ENCODE measurements at places on chromosomes 7 and 10.
A peak's percentile ranks its signal among the peaks of the same experiment; 100 is the strongest.

- no peak for DNase-seq
Measured at GRCh38 chr7:155404976-155405375, 53.0 kb upstream of the EN2 start.

DNA sequence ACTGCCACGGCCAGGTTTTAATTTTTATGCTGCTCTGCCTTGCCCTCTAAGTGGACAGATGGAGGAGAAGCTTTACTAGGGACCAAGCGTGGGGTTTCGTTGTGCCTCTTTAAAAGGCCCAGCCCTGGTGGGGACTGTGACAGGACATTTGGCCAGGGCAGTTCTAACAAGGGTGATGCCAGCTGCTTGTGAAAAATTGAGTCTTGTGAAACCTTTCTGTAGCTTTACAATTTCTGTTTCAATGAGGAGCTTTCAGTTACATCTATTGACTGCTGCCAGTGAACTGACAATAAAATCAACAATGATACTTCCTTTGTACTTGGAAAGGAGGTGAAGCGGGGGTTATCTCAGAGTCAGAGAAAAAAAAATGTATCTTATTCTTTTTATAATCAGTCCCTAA, 233.1 kb upstream of the CSTF2T start:
- DNase-seq: no peak

DNA sequence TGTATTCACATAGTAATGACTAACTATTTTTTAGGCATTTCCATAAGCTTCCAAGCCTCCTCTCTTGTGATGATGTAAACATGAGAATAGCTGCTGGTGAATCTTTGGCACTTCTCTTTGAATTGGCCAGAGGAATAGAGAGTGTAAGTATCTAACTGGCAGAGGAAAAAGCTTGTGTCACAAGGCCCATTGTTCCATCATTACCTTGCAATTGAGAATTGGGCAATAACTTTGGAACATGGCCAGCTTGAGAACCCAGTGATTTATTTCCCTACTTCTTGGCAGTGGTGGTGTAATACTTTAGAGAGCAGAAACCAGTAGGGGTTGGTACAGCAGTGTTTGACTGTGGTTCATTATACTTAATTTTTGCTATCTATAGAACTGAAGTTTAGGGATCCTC, 12.0 kb downstream of the IFRD1 start:
- DNase-seq: no peak

DNA sequence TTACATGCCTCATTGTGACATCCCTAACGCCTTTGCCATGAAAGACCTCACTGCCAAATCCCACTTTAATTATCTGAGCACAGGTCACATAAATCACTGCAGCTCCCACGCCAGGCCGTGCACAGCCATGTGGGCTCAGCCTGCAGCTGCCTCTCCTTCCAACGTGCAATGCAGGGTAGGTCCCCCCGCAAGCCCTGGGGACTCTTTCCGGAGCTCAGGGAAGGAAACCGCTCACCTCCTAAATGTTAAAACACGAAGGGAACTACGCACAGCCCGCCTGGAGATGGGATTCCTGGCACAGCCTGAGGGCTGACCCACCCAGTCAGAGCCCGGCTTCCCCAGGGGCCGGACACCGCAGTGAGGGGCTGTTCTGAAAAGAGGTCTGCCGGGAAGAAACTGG, 128.0 kb downstream of the MAD1L1 start:
- DNase-seq: no peak

- DNase-seq: no peak
Measured at GRCh38 chr10:111972109-111972508, 211.5 kb downstream of the GPAM start.

- DNase-seq: no peak
Measured at GRCh38 chr10:110840225-110840922, 31.4 kb upstream of the PDCD4 start.

DNA sequence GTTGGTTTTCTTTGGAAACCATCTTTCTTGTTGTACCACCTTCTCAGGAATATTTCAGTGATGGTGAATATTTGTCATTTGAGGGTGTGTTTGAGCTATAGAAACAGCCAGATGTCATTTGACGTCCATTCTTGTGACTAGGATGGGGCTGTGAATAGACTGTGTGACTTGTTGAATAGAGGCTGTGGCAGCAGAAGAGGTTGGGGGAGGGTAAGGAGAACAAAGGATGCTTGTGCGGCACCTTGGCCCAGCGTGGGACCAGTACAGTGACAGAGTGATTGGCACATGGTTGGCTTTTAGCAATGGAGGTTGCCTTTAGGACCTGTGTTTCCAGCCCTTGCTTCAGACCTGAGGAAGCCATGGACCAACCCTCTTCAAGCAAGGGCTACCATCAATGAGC, 11.3 kb downstream of the DMBT1 start:
- no peak for DNase-seq

DNA sequence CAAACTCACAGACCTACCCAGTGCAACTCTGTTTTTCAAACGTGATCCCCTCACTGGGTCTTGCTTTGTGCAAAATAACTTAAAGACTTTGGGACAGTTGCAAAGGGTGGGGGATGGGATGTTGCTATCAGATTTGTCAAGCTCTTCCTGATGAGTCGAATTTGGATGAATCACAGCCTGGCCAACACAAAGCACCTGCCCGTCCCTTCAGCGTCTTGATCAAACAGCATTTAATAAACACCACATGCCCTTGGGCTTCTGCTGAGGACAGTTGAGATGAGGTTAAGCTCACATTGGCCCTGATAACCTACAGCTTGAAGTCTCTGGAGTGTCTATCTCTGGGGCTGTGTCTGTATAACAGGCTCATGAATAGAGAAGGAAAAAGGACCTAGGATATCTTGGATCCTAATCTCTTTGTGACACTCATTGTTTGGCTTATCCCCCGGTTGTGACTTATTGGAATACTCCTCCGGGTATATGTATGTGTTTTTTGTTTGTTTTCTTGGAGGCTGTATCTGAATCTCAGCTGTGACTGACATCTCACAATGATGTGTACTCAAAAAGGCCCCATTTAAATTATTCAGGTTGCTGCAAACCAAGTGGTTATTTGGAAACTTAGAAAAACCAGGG, 132.6 kb upstream of the NAMPT start:
- no peak for DNase-seq

- peak; percentile 14 for DNase-seq
Measured at GRCh38 chr7:108094933-108095710, 35.0 kb downstream of the LAMB4 start.

DNA sequence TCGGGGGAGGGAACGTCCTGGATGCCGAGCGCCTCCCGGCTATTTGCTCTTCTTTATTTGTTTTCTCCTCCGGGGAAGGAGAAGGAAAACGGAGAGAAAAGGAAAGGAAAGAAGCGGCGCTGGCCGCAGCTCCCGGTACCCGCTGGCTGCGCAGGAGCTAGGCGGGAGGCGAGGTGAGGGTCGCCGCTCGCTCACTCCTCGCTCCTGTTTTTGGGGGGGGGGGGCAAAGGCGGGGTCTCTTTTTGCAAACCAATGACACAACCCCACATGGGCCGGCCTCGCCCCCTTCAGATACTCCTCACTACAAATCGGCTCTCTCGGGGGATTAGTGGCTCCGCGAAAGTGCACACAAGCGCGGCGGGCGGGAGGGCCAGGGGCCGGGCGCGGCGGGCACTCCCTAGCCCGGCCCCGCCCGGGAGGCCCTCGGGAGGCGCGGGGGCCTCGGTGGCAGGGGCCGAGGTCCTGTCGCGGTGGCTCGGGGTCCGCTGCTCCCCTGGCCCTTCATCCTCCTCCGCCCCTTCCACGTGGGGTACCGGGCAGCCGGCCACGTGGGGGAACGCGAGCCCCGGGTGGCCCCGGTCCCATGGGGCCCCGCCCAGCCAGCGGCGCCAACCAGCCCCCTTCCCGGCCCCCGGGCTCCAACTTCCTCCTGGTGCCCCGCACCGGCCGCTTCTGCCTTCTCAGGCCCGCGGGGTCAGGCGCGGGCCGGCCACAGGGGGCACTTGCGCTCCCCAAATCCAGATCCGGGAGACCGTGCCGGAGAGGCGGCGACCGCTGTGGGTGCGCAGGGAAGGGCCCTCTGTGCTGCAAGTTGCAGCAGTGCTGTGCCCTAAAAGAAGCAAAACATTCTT, 718 bp upstream of the CTBP2 start:
- DNase-seq: peak; percentile 81

DNA sequence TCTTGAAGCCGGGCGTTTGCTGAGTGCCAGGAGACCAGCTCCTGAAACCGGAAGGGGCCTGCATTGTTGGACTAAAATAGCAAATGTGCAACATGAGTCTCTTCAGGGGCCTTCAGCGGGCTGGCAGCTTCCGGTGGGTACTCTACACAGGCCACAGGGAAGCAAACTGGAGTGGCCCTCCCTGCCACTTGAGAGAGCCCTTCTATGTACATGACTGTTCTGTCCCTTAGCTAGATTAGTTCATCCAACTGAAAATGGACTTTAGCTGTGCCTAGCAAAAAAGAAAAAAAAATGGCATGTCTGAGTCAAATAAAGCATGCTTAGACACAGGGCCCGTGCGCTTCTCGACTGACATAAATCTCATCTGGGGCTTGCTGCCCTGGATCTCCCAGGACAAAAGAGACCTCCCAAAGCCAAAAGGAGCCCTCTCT, 115.3 kb upstream of the TCF7L2 start:
- DNase-seq: no peak

DNA sequence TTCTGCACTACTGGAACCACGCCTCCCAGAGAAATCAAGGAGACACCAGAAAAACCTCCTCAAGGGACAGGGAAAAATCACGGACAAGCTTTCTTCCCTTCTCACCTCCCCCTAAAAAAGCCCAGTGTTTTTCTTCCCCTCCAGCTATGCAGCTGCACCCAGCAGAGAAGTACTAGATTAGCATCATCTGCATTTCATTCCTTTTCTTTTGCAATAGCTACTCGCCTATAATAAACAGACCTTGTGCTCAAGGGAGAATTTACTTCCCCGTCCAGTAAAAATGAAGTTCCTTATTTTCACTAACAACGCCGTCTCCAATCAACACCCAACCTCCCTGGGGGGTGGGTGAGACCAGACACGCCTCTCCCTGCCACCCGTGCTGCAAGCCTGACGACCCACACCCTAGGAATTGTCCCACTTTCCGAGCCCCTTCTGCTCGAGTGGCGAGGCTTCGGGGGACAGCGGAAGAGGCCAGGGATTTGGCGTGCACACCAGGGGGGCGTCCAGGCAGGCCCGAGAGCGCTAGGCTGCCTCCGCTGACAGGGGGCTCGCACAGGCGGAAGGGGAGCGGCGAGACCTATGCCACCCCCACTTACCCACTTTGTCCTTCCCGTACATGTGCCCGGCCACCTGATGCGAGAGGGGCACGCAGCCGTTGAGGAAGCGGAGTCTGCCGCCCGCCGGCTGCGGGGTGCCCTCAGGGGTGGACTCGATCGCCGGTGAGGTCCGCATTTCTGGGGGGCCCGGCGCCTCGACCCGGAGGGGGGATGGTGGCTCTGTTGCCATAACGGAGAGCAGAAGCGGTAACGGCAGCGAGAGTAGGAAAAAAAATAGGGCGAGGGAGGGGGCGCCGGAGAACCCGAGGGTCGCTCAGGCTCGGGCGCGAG, 625 bp downstream of the IPMK start:
- no peak for DNase-seq

DNA sequence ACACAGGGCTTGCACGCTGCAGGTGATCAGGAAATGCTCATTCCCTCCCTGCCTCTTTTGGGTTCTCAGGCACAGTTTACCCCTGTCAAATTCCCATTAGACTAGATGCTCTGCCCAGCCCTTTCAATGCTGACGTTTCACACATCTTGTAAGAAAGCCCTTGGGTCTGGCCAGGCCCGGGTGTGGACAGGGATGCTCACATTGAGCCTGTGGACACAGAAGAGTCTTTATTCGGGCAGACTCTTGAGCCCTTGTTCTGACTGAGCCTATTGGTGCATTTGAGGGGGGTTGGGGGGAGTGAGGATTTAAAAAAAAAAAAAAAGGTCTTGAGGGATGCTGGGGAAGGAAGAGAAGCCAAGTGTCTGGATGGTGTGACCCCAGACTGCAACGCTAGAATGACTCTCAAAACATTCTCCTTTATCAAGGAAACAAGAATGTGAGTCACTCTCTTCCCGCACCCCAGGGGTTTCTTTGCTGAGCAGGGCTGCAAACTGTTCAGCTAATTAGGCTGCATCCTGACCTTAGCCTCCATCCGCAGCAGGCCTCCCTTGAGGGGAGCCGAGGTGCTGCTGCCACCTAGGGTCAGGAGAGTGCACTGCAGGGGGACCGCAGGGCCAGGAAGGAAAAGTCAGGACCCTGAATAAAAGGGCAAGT, 53.6 kb upstream of the TMEM72 start:
- DNase-seq: peak; percentile 1

DNA sequence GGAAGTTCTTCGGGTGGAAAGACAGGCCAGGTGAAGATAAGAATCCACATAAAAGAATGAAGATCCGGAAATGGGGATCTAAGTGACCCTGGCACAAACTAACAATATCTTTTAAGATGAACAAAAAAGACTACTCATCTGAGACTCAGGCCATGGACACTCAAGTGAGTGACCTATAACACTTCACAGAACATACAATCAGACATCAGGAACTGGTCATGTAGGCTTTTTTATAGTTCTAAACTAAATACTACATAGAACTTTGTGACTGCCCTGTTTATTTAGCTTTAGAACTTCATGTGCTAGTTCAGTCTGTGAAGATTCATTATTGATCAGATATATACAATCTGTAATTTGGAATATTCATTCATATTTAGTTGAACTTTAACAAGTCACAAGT, 52.8 kb downstream of the MMRN2 start:
- no peak for DNase-seq

- no peak for DNase-seq
Measured at GRCh38 chr7:129017933-129018538, 36.9 kb downstream of the TNPO3 start.

GRCh38 chr10:60045571-60045970, 139.2 kb upstream of the CCDC6 start:
- no peak for DNase-seq

DNA sequence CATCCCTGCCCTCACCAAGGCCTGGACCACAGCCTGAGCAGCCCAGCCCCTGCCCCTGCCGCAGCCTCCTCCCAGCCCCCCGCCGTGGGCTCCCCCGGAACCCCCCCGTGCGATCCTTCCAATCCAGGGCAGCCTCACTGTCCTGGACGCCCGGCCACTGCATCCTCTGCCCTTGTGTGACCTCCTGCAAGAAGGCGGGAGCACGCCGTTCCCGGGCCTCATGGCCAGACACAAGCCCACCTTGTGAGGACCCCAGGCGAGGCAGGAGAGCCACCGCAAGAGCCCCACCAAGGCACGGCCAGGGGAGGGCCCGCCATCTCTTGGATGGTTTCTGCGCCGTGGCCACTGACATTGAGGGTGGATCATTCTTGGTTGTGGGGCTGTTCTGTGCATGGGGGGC, 7.8 kb upstream of the LFNG start:
- DNase-seq: no peak

DNA sequence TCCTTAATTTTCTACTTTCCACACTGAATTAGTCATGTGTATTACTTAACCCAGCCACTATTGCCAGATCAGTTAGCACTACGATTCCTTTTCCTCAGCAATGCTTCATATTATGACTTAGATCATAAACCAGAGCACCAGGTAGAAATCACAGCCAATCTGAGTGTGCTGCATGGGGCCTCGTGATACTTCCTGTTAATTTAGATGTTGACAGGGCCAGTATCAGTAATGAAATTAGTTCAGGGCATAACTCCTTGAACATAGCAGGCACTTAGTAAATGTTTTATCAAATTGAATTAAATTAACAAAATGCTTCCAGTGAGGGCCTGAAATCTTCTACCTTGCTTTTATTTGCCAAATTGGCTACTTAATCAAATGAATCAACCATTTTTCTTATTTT, 169.3 kb upstream of the LRGUK start:
- DNase-seq: no peak
